ENCODE measurements at places on chromosomes 11 and 22.

- no peak for DNase-seq
Observed at GRCh38 chr11:22626573-22627239, 1.1 kb upstream of the FANCF start.

GRCh38 chr11:61335355-61335710 is 2.3 kb downstream of the TKFC start:
- DNase-seq: no peak

- no peak for DNase-seq
Observed at GRCh38 chr11:44729063-44729462, 2.3 kb downstream of the TSPAN18 start.

DNA sequence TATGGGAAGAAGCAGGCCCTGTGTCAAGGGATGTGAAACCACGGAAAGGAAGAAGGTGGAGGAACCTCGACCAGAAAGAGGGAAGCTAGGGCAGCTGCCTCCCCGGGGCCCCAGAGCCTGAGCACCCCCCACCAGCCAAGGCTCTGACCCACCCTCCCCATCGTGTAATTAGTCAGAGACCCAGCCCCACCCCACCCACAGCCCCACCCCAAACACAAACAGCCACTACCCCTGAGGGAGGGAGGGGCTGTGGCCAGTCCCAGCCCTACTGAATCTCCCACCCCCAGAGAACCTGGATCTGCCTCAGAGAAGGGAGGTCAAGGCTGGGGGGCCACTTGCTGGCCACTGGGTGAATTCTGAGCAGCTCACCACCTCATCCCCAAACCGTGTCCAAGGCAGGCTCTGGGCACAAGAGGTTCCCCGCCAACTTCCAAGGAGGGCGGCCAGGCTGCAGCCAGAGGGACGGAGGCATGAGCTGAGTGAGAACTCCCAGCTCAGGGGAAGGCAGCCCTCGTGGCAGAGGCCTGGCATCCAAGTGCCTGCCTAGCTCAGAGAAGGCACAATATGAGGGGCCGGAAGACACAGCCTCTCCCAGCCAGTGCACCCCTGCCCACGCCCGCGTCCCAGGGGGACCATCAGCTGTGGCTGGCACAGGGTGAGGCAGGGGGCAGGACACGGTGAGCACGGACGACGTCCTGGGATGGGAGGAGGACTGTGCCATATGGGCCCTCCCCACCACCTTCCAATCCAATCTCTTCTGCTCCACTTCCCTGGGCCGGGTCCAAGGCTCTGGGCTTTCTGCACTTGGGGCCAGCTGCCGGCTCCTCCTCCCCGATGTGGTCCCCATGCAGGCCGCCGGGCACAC is 2.7 kb downstream of the PLXNB2 start:
- no peak for DNase-seq

- no peak for DNase-seq
Observed at GRCh38 chr22:45632791-45633515, 38.7 kb upstream of the ATXN10 start.

- no peak for DNase-seq
Observed at GRCh38 chr11:17724020-17724908, 4.9 kb downstream of the MYOD1 start.

GRCh38 chr11:117814766-117815261 is 9.7 kb downstream of the FXYD2 start:
- no peak for DNase-seq

GRCh38 chr11:14643697-14644225 is at the start of gene PDE3B:
Gene PDE3B (plus strand): TSS chr11:14643804. CDS start chr11:14644076, 272 bp downstream.
- DNase-seq: peak; percentile 24
